ENCODE measurements at places on chromosomes 7 and 10. TPM values are rescaled to one million over a fixed set of nuclear protein-coding genes. Genes with fewer than 3 reads are reported as not detected.
A peak's percentile ranks its signal among the peaks of the same experiment; 100 is the strongest.

TAS2R5 gene
- 0.75 TPM for polyA plus RNA-seq

BAIAP2L1 gene
- polyA plus RNA-seq = 8.7 TPM

GRCh38 chr10:28180654-28181053 is 122.2 kb downstream of the MPP7 start:
- DNase-seq = no peak

EN2 gene
- polyA plus RNA-seq = 0.02 TPM

DNA sequence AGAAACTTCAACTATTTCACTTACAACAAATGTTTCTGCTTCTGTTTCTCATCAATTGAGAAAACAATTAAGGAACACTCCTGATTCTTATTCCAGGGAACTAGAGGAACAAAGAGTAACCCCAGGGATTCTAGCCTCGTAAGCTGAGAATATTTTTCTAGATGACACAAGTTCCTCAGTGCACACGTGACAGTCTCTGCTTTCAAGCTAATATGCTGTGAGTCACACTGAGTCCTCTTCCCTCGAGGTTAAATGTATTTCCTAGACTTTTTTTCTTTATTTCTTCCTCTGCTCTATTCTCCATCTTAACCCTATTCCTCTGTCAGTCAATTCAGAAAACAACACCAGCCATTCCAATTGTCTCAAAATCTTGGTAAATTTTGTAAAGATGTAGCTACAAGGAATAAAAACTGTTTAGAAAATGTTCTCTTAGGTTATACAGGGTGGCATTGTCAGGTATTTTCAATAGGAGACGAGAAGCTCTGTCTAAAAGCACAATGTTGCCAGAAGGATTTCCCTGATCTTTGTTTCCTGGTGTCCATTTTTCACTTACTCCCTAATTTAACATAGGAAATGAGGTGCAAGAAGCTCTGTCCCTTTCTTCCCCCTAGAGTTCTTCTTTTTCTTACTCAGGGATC is 5.8 kb upstream of the C1GALT1 start:
- no peak for DNase-seq

DNA sequence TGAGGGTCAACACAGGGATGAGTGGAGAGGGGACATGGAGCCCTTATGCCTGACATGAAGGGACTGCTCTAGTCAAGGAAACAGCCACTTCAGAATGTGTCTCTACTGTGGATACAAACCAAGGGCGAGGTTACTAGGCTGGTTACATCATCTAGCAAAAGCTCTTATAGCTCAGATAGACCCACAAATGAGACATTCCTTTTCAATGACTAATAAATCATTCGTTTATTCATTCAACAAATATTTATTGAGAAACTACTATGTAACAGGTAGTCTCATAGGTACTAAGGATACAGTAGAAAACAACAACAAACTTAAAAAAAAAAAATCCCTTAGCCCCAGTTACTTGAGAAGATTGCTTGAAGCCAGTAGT is 219.5 kb downstream of the KIAA1217 start:
- DNase-seq = no peak

GRCh38 chr10:26733750-26734568 is 36.5 kb downstream of the PDSS1 start:
- DNase-seq = no peak

DNA sequence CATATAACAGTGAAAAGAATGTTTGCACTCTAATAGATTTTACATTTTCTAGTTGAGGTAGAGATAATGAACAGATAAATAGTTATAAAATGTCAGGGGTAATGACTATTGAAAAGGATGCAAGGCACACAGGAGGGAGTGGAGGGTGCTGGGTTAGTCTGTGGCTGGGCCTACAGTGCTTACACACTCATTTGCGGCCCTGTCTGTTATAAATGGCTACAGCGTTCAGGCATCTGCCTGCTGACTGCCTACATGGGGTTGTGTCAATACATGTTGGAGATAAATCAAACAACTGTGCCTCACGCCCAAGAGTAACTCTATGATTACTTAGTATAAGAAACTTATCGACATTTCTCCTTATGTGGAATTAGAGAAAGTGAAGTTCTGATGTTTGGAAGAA is 313.3 kb downstream of the ACTR3B start:
- no peak for DNase-seq

GRCh38 chr10:79377557-79378382 is 30.5 kb downstream of the PPIF start:
- DNase-seq = no peak

GRCh38 chr7:19327018-19327417 is 181.8 kb upstream of the FERD3L start:
- no peak for DNase-seq

DNA sequence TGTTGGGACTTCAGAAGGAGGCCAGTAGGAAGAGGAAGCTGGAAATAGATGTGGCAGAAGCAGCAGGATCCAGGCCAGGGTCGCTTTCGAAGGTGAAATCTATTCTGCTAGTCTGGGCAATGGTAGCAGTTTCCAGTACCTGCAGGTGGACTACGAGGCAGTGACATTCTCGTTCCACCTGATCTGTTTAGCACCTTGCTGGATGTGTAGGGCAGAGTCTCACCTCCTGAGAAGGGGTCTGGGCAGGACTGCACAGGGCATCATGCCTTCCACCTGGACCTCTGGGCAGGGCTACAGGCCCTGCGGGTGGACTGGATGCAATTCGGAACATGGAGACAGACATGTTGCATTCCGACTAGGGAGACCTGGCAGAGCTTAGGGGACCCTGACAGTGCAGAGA is 254.8 kb upstream of the ZNF32 start:
- DNase-seq = no peak

DNA sequence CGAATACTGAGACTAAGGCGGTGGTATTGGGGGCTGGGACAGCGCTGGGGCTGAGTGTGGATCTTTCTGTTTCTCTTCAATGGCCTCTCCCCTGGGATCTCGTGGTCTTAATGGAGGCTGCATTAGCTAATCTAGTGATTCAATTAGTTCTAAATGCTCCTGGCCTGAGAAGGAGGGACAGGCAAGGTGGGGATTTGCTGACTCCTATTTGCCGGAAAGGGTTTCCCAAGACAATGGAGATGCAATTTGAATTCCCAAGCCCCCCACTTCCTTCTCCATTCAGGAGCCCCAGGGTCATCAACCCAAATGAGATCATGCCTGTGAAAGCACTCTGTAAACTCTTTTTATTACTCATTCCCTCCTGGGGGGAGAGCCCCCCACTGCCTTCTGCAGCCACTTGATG is 111.7 kb upstream of the PLXNA4 start:
- DNase-seq = peak; percentile 38

- no peak for DNase-seq
These were observed 16.4 kb downstream of the ING3 start for GRCh38 chr7:120966961-120967360.

Data from SK-N-SH (cell line).